ENCODE measurements at places on chromosomes 11 and 22. TPM values are rescaled to one million over a fixed set of nuclear protein-coding genes. Genes with fewer than 3 reads are reported as not detected.

Gene MMP1
- total RNA-seq = 0.71 TPM

Gene APOBEC3H
- 1.6 TPM for total RNA-seq

Gene TMEM121B
- 2.0 TPM for total RNA-seq

Gene CHRDL2
- total RNA-seq = 1.9 TPM

DNA sequence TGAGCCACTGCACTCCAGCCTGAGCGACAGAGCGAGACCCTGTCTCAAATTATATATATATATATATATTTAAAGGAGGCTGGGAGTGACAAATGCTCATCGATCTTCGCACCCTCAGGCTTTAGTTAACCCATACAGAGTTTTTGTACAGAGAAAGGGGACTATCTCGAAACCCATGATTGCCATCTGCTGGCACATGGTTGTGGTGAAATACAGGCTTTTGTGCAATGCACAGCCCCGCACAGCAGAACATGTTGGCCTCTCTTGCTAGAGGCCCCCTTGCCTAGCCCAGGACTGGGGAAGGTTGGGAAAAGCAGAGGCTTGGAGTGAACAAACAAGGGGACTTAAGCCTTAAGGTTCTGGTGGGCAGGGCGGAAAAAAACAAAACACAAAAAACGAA lies 3.6 kb downstream of the MYBPC3 start:
- no peaks in the 10 kb centered on the region for H3K36me3 ChIP-seq
- no peak overlapping the region for H3K27ac ChIP-seq
- no peaks in the 10 kb centered on the region for H3K27me3 ChIP-seq
- no peak for DNase-seq
- H3K4me3 ChIP-seq = no peak overlapping the region

- H3K4me3 ChIP-seq = no peak overlapping the region
- H3K36me3 ChIP-seq = no peaks in the 10 kb centered on the region
- H3K27me3 ChIP-seq = no peaks in the 10 kb centered on the region
- H3K27ac ChIP-seq = no peak overlapping the region
- DNase-seq = no peak
These were observed 14.1 kb upstream of the KIAA0930 start for GRCh38 chr22:45254789-45255278.

Gene OR10A3
- not detected for total RNA-seq

DNA sequence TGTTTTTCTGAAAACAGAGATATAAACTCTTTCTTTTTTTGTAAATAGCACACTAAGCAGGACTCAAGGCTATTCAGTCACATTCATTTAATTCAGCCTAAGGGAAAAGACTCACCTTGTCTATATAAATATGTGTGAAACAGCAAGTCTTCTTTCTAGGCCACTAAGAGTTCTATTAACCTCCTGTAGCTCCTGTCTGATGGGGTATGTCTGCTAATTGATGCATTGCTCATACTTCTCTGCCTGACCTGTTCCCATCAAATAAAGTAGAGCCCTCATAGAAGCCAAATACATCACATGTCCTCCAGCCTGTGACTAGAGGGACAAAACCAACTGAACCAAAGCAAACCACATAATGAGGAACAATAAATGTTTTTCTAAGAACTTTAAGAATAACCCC lies 68.2 kb downstream of the MSANTD4 start:
- no peaks in the 10 kb centered on the region for H3K4me1 ChIP-seq
- no peaks in the 10 kb centered on the region for H3K36me3 ChIP-seq
- no peak for DNase-seq
- no peak overlapping the region for H3K4me3 ChIP-seq
- no peaks in the 10 kb centered on the region for H3K27me3 ChIP-seq
- no peak overlapping the region for H3K27ac ChIP-seq

Gene CEND1
- total RNA-seq = not detected

Gene SLC37A2
- 11.6 TPM for total RNA-seq

DNA sequence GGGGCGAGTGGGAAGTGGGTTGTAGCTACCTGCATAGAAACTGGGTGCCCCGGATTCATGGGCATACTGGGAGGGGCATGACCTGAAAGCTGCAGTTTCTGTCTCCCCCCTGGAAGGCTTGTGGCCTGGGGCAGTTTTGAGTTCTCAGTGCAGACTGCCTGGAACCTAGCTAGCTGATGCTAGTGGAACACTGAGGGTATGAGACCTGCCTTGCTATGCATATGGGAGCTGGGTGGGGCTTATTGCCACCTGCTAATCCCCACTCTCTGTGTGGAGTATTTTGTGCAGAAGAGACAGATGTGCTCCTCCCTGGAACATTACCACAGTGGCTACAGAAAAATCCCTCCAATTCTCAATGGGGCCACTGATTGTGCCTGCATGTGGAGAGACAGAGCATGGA lies 11.7 kb upstream of the OR56B4 start:
- no peak for DNase-seq
- H3K4me1 ChIP-seq = no peaks in the 10 kb centered on the region
- H3K36me3 ChIP-seq = no peaks in the 10 kb centered on the region
- H3K27ac ChIP-seq = no peak overlapping the region
- no peaks in the 10 kb centered on the region for H3K27me3 ChIP-seq
- H3K4me3 ChIP-seq = no peak overlapping the region

DNA sequence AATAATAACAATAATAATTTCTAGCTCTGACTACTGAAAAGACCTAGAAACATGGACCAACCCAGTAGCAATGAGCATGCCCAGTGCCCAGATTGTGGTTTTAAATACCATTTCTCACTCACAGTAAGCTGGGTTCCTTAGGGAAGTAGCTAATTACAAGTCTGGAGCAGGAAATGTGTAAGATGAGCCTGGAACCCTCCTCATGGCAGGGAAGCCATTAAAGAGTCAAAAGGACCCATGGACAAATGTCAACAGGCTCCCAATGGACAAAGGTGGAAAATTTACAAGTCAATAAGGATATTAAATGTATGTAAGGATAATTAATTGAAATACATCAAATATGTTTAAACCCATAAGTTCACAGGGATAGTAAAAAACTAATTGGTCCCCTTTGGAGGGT lies 10.6 kb upstream of the CSNK2A3 start:
- DNase-seq = no peak
- H3K27me3 ChIP-seq = no peaks in the 10 kb centered on the region

DNA sequence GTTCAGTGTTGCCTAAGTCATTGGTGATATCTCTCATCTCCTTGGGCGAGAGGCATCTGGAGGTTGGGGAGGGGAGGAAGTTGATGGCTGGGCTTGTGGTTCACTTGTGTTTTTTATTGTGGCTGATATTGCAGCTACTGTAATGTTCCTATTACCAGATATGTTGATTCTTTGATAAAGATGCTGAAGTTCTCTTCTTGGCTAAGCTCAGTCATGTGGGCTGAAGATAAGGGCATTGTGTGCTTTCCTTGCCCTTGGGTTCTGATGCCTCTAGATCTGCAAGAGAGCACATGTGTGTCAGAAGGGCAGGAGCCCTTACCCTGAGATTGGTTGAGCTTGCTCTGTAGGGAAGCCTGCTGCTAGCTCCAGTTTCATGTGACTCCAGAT lies 12.0 kb downstream of the STX3 start:
- no peak overlapping the region for H3K27ac ChIP-seq
- no peaks in the 10 kb centered on the region for H3K36me3 ChIP-seq
- no peaks in the 10 kb centered on the region for H3K27me3 ChIP-seq
- H3K4me3 ChIP-seq = no peak overlapping the region
- DNase-seq = no peak

GRCh38 chr11:17351510-17352176 lies at the start of gene NCR3LG1:
TSS of gene NCR3LG1 (plus strand) at chr11:17351800. CDS start at chr11:17351970, 170 bp downstream.
- H3K27me3 ChIP-seq = no peaks in the 10 kb centered on the region
- DNase-seq = peak; percentile 11
- H3K27ac ChIP-seq = peak within 1 kb of the TSS; percentile 73
- H3K4me3 ChIP-seq = peak within 1 kb of the TSS; percentile 83

DNA sequence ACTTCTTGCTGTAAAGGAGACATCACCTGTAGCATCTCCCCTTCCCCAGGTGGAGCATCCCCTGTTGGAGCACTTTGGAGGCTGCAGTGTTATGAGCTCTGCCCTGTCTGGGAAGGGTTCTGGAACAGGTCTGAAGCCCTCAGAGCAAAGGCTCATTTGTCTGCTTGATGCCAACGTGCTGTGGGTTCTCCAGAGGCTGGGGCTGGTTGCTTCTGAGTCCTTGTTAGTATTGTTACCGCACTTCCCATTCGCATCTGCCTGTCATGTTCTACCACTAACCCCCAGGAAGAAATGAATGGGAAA lies 73.1 kb downstream of the PACS1 start:
- H3K27me3 ChIP-seq = no peaks in the 10 kb centered on the region
- no peak for DNase-seq
- no peaks in the 10 kb centered on the region for H3K4me1 ChIP-seq
- no peak overlapping the region for H3K4me3 ChIP-seq
- no peak overlapping the region for H3K27ac ChIP-seq

DNA sequence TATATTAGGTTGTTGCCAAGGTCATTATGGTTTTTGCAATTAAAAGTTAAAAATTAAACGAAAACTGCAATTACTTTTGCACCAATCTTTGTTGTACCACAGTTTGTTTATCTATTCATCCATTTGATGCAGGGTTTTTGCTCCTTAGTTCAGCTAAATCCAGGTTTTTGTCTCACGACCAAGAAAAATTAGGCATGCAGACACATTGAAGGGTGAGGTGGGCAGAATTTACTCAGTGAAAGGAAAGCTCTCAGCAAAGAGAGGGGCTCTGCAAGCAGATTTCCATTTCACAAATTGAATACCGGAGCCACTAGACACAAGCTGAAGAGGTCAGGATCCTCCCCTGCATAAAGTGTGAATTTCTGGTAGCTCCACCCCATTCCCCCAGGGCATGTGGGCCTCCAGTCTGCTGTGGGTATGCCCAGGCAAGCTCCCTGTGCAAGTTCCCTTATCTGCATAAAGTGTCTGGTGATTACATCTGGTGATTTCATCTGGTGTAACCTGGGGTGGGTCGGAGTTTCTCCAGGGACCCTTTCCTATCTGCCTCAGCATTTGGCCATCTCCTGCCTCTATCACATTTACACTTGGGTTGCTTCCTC lies 33.3 kb downstream of the APOL6 start:
- no peak overlapping the region for H3K4me3 ChIP-seq
- DNase-seq = no peak
- H3K36me3 ChIP-seq = no peaks in the 10 kb centered on the region
- H3K27ac ChIP-seq = no peak overlapping the region

Gene OR52A5
- total RNA-seq = not detected

- H3K4me3 ChIP-seq = no peak overlapping the region
- DNase-seq = no peak
- no peaks in the 10 kb centered on the region for H3K27me3 ChIP-seq
- H3K27ac ChIP-seq = no peak overlapping the region
- H3K36me3 ChIP-seq = no peaks in the 10 kb centered on the region
These were observed 70.8 kb downstream of the KCNJ1 start for GRCh38 chr11:128796270-128796669.

GRCh38 chr11:120401506-120401905 lies 65.3 kb downstream of the ARHGEF12 start:
- H3K27ac ChIP-seq = no peak overlapping the region
- DNase-seq = no peak
- no peaks in the 10 kb centered on the region for H3K27me3 ChIP-seq
- H3K36me3 ChIP-seq = no peaks in the 10 kb centered on the region
- H3K4me1 ChIP-seq = peaks cover 35% of the 10 kb centered on the region

- no peak for DNase-seq
- no peak overlapping the region for H3K27ac ChIP-seq
- H3K4me1 ChIP-seq = no peaks in the 10 kb centered on the region
- H3K27me3 ChIP-seq = no peaks in the 10 kb centered on the region
- no peak overlapping the region for H3K4me3 ChIP-seq
These were observed 289.6 kb upstream of the B3GAT1 start for GRCh38 chr11:134701564-134702165.

DNA sequence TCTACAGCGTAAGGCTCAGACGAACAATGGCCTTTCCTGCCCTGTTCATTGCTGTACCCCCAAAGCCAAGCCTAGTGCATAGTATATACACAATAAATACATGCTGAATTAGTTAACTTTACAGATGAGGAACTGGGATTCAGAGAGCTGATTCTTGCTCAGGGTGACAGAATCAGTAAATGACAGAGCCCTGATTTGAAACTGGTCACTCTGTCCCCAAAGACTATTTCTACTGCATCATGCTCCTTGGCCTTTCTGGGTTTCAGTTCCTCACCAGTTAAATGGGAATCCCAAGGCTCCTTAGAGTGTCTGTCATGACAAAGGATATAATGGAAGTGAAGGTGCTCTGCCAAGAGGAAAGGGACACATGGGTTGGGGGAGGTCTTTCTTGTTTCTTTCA lies 50.5 kb upstream of the TSKU start:
- H3K36me3 ChIP-seq = no peaks in the 10 kb centered on the region
- H3K27me3 ChIP-seq = no peaks in the 10 kb centered on the region
- no peak overlapping the region for H3K27ac ChIP-seq
- H3K4me3 ChIP-seq = no peak overlapping the region
- H3K4me1 ChIP-seq = no peaks in the 10 kb centered on the region
- DNase-seq = no peak

DNA sequence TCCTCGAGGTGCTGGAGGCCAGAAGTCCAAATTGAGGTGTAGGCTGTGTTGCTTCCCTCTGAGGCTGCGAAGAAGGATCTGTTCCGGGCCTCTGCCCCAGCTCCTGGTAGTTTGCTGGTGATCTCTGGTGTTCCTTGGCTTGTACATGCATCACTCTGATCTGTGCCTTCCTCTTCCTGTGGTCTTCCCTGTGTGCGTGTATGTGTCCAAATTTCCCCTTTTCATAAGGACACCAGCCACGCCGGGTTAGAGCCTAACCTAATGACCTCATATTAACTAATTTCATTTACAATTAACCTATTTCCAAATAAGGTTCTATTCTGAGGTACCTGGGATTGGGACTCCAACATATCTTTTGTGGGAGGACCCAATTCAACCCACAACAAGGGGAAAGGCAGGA lies 21.5 kb downstream of the RIBC2 start:
- no peaks in the 10 kb centered on the region for H3K27me3 ChIP-seq
- DNase-seq = no peak
- H3K36me3 ChIP-seq = no peaks in the 10 kb centered on the region
- peak overlapping the region; percentile 58 for H3K27ac ChIP-seq

Gene TRIM49D1
- total RNA-seq = not detected

DNA sequence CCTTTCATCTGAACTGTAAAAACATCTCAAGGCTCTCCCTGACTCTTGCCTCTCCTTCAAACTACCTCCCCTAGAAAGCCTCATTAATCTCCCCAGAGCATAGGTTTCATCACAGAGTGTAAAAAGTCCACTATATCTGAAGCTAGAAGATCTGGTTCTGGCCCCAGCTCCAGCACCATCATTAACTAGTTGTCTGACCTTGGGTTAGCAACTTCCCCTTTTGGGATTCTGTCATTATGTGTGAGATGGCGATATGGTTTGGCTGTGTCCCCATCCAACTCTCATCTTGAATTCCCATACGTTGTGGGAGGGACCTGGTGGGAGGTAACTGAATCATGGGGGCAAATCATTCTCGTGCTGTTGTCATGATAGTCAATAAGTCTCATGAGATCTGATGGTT lies 97.3 kb downstream of the KCNC1 start:
- H3K27me3 ChIP-seq = no peaks in the 10 kb centered on the region
- no peaks in the 10 kb centered on the region for H3K36me3 ChIP-seq
- H3K27ac ChIP-seq = no peak overlapping the region
- H3K4me1 ChIP-seq = peaks cover 17% of the 10 kb centered on the region
- no peak for DNase-seq

DNA sequence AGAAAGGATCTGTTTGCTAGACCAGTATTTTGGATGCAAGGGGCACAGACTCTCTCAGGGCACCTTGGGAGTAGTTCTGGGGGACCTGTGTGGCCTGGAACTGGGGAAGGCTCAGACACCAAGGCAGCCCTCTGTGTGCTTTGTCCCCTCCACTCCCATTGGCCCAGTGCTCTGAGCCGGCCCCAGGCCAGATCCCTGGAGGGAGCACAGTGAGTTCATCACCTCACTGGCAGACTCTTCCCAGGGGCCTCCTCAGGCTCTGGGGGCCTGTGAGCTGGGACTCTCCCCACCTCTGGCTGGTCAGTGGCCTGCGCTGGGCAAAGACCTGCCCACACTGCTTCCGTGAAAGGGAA lies 51.7 kb downstream of the CHRDL2 start:
- no peaks in the 10 kb centered on the region for H3K36me3 ChIP-seq
- H3K27me3 ChIP-seq = no peaks in the 10 kb centered on the region
- no peak overlapping the region for H3K4me3 ChIP-seq
- no peak for DNase-seq
- H3K27ac ChIP-seq = no peak overlapping the region
- H3K4me1 ChIP-seq = peaks cover 41% of the 10 kb centered on the region

All from thoracic aorta (tissue), 2 donors.